NCI-H1092 (cell line): ENCODE measurements at places on chromosomes 6 and 20.

- no peak for DNase-seq
Observed at GRCh38 chr6:18415671-18416340, 28.7 kb downstream of the RNF144B start.

DNA sequence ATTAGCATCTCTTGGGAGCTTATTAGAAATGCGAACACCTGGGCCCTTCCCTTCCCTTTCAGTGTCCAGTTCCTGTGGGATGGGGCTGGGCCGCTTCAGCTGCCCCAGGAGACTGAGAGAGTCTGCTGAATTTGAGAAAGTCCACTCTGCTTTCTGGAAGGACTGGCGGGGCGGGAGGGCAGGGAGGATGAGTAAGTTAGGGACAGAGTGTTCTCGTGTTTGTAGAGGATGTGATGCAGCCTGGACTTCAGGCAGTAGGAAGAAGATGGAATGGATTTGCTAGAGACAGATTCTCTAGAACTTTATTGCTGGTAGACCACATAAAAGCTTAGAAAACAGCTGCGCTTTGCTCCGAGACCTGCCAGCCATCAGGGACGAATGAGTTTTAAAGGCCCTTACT is 1.1 kb upstream of the TULP4 start:
- no peak for DNase-seq

- DNase-seq: peak; percentile 56
Observed at GRCh38 chr20:48635791-48636267, 192.0 kb downstream of the PREX1 start.

- DNase-seq: no peak
Observed at GRCh38 chr6:121335087-121336008, 1.1 kb upstream of the TBC1D32 start.

DNA sequence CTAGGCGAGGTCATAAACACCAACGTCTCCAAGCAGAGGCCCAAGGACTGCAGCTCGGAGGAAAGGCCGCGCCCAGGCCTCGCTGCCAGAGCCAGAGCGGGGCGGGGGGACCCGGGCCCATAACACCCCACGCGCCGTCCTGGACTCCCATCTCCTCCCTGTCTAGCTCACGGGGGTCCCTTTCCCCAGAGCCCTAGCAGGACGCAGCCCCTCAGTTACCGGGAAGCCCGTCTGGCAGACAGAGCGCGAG is 44.9 kb downstream of the MDFI start:
- no peak for DNase-seq

DNA sequence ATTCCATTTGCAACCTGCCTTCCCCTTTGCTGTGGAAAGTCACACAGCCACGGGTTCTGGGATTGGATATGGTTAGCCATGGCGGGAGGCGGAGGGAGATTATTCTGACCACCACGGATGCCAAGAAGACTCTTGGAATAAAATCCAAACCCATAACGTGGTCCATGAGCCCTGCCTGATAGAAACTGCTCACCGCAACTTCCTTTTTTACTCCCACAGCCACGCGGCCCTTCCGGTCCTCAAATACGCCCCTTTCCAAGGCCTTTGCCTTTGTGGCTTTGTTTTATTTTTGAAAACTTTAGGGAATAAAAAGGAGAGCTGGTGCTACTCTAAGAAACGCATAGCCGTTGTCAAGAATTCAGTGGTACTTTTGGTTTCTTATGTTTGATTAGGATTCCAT is 602.5 kb upstream of the CDH4 start:
- DNase-seq: no peak

DNA sequence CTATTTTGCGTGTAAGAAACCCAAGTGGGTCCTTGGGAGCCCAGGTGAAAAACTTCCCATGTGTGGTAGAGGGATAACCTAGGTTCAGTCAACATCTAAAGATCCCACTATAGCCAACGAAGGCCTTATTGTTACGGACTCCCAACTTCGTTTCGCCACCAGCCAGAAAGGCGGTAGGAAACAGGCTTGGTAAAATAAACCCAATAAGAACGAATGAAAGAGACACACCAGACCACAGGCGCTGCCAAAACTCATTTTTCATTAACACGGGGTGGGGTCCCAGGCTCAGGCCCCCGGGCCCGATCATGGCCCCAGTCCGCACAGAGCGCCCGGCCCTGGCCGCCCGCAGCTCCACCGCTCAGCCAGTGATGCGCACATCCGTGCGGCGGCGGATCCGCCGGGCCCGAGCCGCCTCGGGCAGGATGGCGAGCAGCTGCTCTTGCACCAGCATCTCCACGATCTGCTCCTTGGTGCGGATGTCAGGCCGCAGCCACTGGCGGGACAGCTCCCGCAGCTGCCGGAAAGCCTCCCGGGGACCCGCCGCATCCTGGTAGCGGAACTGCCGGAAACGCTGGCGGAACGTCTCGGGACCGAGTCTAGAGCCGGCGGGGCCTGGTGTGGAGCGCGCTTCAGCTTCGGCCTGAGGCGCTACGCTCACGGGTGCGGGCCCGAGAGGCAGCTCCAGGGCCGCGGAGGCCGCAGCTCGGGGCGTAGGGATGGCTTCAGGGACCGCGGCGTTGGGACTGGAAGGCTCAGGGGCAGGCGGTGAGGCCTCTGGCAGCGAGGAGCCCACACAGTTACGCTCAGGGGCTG is 709 bp downstream of the SCAND1 start:
- peak; percentile 42 for DNase-seq

DNA sequence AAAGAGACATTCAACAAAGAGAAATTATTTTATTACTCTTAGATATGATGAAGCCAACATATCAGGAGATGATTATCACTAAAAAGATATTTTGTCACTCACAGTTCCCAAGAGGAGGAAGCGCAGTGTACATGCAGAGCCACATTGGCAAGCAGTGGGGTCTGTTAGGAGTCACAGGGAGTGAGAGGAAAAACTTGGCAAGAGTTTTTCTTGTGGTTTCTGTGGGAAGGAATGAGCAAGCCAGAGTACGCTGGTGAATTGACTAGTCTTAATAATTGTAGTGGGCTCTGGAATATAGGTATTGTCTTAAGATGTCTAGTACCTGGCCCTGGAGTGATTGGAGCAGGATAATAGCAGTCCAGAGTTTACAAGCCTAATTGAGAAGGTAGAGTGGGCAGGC is 1095.2 kb downstream of the GRIK2 start:
- DNase-seq: no peak

DNA sequence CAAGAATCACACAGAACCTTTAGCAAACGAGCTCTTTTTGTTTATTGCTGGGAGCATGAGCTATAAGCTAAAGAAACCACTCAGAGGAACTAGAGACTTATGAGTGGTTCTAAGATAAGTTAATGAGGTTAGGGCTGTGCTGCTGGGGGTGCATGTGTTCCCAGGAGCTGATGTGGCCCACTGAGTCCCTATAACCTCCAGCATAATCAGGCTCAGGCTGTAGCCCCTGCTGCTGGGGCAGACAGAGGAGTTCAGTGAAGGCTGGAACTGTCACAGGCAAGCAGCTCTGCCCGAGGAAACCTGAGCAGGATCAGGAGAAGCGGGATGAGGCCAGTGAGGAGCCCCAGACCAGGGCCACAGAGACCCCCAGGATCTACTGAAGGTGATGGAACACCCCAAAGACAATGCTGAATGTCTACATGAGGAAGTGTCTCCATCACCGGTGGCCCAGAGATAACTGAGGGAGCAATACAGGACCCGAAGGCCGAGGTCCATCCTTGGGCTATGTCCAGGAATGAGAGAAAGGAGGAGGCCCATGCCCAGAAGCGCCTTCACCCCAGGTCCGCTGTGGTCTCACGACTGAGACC is 17.3 kb downstream of the TUBB2B start:
- no peak for DNase-seq

DNA sequence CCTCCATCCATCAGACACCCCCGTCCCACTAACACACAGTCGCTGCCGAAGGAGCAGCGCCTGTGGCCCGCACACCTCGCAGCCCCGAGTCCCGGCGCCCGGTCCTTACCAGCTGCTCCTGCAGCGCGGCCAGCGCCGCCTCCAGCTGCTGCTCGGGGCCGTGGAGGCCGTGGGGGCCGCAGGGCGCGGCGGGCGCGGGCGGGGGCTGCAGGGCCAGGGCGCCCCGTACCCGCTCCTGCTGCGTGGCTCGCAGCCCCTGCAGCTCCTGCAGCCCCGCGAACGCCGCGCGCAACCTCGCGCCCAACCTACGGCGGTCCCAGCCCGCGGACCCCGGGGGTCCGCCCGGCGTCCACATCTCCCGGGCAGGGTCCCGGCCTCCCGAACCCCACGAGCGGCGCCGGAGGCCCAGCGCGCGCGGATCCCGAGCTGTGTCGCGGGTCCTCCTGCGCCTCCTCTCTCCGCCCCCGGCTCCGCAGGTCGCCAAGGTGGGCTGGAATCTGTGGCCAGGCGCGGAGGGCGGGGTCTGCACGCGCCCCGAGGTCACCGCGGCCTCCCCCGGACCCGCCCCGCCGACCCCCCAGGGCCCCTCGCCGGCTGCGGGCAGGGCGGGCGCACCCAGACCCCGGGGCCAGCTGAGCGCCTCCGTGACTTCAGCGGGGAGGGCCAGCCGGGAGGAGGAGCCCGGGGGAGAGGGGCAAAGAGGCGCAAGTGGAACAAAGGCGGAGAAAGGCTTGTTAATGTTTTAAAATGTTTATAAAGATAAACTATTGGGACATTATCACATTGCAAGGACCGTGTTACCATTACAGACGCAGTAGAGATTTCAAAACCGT is at the start of gene DACT2:
Gene DACT2 (minus strand): TSS at position 499 of the 833 bp plus-strand sequence. CDS start 144 bp downstream, at position 355.
- peak; percentile 25 for DNase-seq

GRCh38 chr6:2875359-2876191 is 27.5 kb downstream of the SERPINB9 start:
- no peak for DNase-seq

DNA sequence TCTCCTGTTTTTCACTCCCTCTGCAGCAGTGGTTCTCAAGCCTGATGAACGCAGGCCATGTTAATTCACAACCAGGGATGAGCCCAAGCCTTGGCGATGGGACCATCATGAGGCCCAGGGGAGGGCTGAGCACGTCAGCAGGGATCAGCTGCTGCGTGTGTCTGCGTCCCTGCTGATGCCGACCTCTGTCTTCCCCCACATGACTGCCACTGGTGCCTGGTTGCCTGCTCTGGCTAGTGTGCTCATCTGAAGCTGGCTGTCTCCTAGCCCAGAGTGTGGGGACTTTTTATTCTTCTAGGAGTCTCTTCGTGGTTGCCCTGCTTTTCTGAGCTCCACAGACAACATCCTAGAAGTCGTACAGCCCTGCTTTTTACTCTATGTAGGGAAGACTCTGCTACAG is 40.8 kb upstream of the KCNK16 start:
- no peak for DNase-seq
